Naive thymus-derived CD4-positive, alpha-beta T cell (primary cell): ENCODE measurements at places on chromosomes 5 and 9. TPM values are rescaled to one million over a fixed set of nuclear protein-coding genes. Genes with fewer than 3 reads are reported as not detected.

PLCXD3 gene
- not detected for total RNA-seq

WHRN gene
- 18.0 TPM for total RNA-seq

FIBCD1 gene
- not detected for total RNA-seq

DNA sequence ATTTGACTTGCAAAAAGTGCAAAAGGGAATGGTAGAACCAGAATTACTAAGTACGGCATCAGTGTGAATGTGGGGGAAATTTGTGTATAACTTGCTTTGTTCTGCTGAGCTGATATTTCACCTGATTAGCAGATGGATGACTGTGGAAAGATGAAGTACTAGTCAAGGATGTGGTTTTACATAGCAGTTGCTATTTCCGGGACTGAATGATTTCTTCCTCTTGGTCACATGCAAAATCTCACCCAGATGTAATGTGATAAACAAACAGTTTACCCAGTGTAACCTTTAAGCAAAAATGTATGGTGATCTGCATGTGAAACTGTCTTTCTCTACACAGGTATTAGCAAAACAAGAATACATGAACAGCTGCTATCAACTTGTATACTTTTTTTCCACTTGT is 46.1 kb downstream of the DCP2 start:
- peaks cover 47% of the 10 kb centered on the region for H3K4me1 ChIP-seq
- H3K27me3 ChIP-seq = no peaks in the 10 kb centered on the region
- peaks cover 13% of the 10 kb centered on the region for H3K36me3 ChIP-seq

- no peaks in the 10 kb centered on the region for H3K36me3 ChIP-seq
- no peak for DNase-seq
- no peaks in the 10 kb centered on the region for H3K27me3 ChIP-seq
- no peak overlapping the region for H3K27ac ChIP-seq
- H3K4me1 ChIP-seq = peaks cover 19% of the 10 kb centered on the region
- H3K4me3 ChIP-seq = no peak overlapping the region
Observed at GRCh38 chr5:112865128-112865527, 4.0 kb downstream of the SRP19 start.

UBAC1 gene
- 36.1 TPM for total RNA-seq

RIOK2 gene
- total RNA-seq = 28.5 TPM

GRCh38 chr5:41648996-41649395 is 138.6 kb upstream of the PLCXD3 start:
- H3K27ac ChIP-seq = no peak overlapping the region
- no peaks in the 10 kb centered on the region for H3K27me3 ChIP-seq
- no peak for DNase-seq
- no peaks in the 10 kb centered on the region for H3K36me3 ChIP-seq
- H3K4me3 ChIP-seq = no peak overlapping the region
- H3K4me1 ChIP-seq = no peaks in the 10 kb centered on the region

DNA sequence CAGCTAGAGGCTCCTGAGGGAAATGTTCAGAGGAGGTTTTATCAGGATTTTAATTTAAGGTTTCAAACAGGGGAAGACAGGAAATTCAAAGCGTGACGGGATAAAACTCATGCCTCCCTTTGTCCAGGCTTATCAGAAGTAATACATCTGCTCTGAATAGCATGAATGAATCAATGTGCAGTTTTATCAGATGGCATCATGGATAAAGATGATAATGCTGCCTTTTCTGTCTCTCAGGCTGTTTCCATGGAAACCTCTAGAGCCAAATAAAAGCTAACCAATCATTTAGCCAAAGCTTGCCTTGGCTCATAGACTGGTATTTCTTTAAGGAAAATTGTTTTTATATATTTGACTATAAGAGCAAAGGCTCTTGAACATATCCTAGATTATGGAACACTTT is 16.4 kb downstream of the MFAP3 start:
- no peaks in the 10 kb centered on the region for H3K36me3 ChIP-seq
- H3K27ac ChIP-seq = no peak overlapping the region
- no peaks in the 10 kb centered on the region for H3K27me3 ChIP-seq
- no peaks in the 10 kb centered on the region for H3K4me1 ChIP-seq
- H3K4me3 ChIP-seq = no peak overlapping the region

- DNase-seq = no peak
- no peaks in the 10 kb centered on the region for H3K4me1 ChIP-seq
- no peaks in the 10 kb centered on the region for H3K36me3 ChIP-seq
Observed at GRCh38 chr5:174722500-174722899, 1.9 kb upstream of the MSX2 start.

GRCh38 chr9:137339045-137339907 is 37.2 kb upstream of the NRARP start:
- no peak for DNase-seq
- H3K27me3 ChIP-seq = no peaks in the 10 kb centered on the region
- no peaks in the 10 kb centered on the region for H3K4me1 ChIP-seq

- no peaks in the 10 kb centered on the region for H3K36me3 ChIP-seq
- no peak for DNase-seq
- no peak overlapping the region for H3K4me3 ChIP-seq
- no peaks in the 10 kb centered on the region for H3K4me1 ChIP-seq
- H3K27ac ChIP-seq = no peak overlapping the region
- H3K27me3 ChIP-seq = no peaks in the 10 kb centered on the region
Observed at GRCh38 chr5:9642621-9643020, 12.5 kb upstream of the TAS2R1 start.

GRCh38 chr9:104882566-104882965 is 45.4 kb downstream of the ABCA1 start:
- H3K27ac ChIP-seq = no peak overlapping the region
- no peak for DNase-seq
- no peaks in the 10 kb centered on the region for H3K4me1 ChIP-seq
- no peaks in the 10 kb centered on the region for H3K27me3 ChIP-seq
